ENCODE measurements at places on chromosomes 6 and 20.

GRCh38 chr6:107284805-107285204, 169.5 kb upstream of the BEND3 start:
- no peak for DNase-seq

- DNase-seq = no peak
These were observed 88.5 kb upstream of the SSTR4 start for GRCh38 chr20:22946596-22946995.

DNA sequence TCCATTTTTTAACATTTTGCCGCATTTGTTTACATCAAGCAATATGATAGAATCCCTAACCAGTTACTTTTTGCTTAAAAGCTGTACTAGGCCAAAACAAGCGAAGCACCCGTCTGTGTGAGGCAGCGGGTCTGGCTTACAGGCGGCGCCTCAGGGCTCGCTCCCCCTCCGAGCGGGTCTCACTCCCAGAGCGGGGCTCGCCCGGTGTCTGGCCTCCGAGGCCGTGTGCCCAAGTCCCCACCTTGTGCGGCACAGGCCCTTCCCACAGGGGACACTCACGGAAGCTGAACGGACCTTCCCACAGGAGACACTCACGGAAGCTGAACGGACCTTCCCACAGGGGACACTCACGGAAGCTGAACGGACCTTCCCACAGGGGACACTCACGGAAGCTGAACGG, 23.4 kb downstream of the ZBTB46 start:
- no peak for DNase-seq

- peak; percentile 58 for DNase-seq
These were observed 5.1 kb downstream of the SOX12 start for GRCh38 chr20:330233-331149.

DNA sequence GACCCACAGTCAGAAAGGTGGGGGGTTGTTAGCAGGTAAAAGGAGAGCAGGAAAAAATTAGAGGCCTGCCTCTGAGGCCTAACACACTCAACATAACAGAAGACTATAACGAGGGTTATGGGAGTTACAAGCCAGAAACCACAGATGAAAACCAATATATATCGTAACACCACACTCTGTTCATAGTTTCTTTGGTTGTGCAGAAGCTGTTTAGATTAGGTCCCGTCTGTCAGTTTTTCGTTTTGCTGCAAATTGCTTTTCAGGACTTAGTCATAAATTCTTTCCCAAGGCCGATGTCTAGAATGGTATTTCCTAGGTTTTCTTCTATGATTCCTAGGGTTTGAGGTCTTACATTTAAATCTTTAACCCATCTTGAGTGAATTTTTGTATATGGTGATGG, 3.7 kb upstream of the MAP3K5 start:
- no peak for DNase-seq

DNA sequence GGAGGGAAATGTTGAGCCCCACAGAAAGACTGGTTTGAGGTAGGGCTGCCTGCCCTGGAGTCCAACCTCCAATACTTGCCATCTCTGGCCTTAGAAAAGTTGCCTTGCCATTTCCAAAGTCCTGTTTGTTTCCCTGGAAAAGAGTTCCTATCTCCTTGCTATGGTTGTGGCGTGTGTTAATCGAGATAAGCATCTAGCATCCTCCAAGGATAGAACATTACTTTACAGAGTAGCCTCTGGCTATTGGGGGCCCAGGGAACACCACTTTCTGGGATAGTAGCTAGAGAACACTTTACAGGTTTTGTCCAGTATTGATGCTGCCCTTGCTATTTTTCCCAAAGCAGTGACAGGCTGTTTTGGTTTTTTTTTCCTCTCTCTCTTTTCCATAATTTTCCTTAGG, 57.4 kb upstream of the SASH1 start:
- no peak for DNase-seq

DNA sequence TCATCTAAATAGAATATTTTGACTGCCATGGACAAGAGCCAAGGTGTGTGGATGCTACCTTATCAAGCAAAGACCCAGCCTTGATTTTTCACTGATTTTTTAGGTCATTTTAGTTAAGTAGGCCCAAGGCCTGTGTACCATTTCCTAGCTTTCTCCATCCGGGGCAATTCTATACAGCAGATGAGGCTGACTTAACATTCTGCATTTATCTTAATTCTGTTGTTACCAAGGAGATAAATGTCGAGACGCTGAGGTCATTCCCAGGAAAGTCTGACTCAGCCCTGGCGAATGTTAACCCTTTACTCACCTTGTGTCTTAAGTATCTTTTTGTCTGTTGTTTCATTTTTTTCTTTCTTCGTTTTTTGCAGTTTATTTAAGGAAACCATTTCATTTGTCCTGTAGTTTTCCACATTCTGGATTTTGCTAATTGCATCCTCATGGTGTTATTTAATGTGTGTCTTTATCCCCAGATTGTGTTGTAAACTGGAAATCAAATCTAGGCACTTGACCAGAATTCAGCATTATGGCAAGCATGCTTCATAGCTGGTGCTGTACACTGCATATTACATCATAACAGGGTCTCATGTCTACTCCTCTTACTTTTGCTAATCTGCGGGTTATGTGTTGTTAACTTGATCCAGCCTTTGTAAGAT, 277.0 kb downstream of the CDKAL1 start:
- no peak for DNase-seq

GRCh38 chr20:21101453-21101931, 4.7 kb downstream of the LINC00237 start:
- peak; percentile 47 for DNase-seq

- no peak for DNase-seq
These were observed 102.3 kb upstream of the FRMD1 start for GRCh38 chr6:168181316-168181715.

Data from nephron progenitor cell (in vitro differentiated cells).